ENCODE measurements at places on chromosomes 1 and 21. TPM values are rescaled to one million over a fixed set of nuclear protein-coding genes. Genes with fewer than 3 reads are reported as not detected.

The BTBD19 gene
- 7.9 TPM for total RNA-seq

The PRKACB gene
- 18.7 TPM for total RNA-seq

The TTC34 gene
- under 0.01 TPM for total RNA-seq

The ANKRD65 gene
- 3.2 TPM for total RNA-seq

The NTMT2 gene
- total RNA-seq, result not detected

The AMY1A gene
- not detected for total RNA-seq

The COL6A1 gene
- total RNA-seq, result 520 TPM

The BSND gene
- not detected for total RNA-seq

The LCE4A gene
- not detected for total RNA-seq

The LDLRAD1 gene
- total RNA-seq, result not detected

The SLFNL1 gene
- total RNA-seq, result 1.2 TPM

The MANEAL gene
- total RNA-seq, result 3.2 TPM

The CD48 gene
- 4.7 TPM for total RNA-seq

Data from vagina (tissue), 2 donors.